ENCODE measurements at places on chromosomes 4 and X.

GRCh38 chr4:111854494-111855087 is 290.7 kb upstream of the FAM241A start:
- no peak for DNase-seq

- DNase-seq, result no peak
Observed at GRCh38 chr4:149370785-149371420, 444.7 kb downstream of the IQCM start.

GRCh38 chr4:87819281-87819919 is 13.4 kb upstream of the MEPE start:
- DNase-seq, result no peak

GRCh38 chrX:103817502-103817901 is 14.6 kb downstream of the RAB9B start:
- no peak for DNase-seq

GRCh38 chr4:69860052-69860451 is at the start of gene SULT1E1:
TSS of gene SULT1E1 (minus strand) at chr4:69860145. CDS start at chr4:69857644, 2,501 bp downstream.
- no peak for DNase-seq

DNA sequence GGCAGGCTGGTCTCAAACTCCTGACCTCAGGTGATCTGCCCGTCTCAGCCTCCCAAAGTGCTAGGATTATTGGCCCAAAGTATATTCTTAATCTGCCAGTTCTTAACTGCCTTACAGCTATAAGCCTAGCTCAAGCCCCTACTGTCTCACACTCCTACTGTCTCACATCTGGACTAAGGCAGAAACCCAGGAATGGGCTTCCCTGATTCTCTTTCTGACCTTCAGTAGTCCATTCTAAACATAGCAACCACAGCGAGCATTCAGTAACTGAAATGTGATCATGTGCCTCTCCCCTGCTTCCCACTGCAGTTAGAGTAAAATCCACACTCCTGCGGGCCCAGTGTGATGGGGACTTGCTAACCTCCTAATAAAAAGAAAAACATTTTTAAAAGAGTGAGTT is 58.9 kb downstream of the MTMR1 start:
- no peak for DNase-seq

GRCh38 chr4:131002132-131002531 is 1906.2 kb downstream of the C4orf33 start:
- no peak for DNase-seq

GRCh38 chrX:3346501-3347259 is at the start of gene MXRA5:
TSS of gene MXRA5 (minus strand) at chrX:3346652. CDS start at chrX:3343833, 2,819 bp downstream.
- no peak for DNase-seq

DNA sequence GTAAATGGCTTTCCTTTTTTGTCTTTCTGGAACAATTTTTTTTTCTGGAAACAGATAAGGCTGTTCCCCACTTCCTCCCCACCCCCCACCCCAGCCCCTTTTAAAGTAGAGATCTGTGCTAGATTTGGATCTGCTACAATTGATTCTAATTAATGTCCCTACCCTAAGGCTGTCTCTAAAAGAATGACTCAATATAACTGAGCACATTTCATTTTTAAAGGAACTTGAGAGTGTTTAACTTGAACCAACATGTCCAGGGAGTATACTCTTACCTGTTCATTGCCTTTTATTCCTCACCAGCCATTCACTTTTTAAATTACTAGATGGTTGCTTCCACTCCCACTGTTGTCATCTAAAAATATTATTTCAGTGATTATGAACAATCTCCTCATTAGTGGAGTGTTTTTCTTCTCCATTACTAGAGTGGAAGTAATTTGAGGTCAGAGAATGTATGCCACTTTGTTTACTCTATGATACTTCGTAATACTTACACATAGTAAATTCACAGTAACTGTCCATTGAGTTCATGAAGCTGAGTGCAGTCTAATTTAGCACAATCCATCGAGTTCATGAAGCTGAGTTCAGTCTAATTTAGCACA is 14.1 kb upstream of the CNOT6L start:
- DNase-seq, result no peak

GRCh38 chrX:130999360-130999759 is 58.8 kb upstream of the ARHGAP36 start:
- no peak for DNase-seq

GRCh38 chr4:152646221-152646620 is 33.6 kb downstream of the TMEM154 start:
- no peak for DNase-seq

DNA sequence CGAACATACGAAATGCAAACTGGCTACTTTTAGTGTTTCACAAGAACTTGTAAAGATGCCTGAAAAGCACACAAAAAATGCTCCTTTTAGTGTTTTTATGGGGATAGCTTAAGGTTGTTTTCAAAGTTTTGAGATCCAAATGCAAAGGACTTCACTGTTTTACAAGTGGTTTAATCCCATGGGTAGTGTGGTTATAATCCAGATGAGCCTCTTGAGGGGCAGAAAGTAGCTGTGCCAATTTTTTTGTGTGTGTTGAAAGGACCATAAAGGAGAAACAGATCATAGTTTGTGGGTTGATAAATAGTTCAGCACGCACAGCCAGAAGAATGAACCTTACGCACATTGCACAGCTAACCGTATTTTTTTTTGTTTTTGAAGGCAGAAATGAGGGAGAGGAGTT is 126.9 kb upstream of the GIMD1 start:
- DNase-seq, result no peak

DNA sequence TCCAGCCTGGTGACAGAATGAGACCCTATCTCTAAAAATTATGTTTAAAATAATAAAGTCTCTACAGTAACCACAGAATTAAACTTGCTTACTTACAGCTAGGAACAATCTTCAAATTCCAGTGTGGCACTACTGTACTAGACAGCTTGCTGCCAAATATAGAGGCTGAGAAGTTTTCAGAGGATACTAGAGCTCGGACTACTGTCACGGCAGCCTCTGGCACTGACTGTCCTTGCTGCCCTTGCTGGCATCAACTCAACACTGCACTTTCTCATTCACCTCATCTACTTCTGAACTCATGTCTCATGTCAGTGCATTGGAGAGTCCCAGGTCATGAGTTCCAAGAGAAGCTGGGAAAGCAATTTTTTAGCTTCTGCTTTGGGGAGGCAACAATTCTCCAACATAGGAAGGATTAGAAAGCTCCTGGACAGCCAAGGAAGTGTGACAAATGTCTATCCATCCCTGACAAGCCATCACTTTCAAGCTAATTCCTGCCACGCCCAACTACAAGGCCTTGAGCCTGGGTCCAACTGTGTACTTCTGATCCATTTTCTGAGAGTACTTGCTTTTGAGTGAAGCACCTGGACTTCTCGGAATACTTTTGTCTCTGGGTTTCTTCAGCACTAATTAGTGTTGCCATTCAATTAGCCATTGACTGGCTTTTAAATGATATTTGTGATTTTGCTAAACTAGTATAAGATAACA is 98.6 kb upstream of the NR3C2 start:
- no peak for DNase-seq

GRCh38 chr4:174467107-174467506 is 55.2 kb downstream of the HPGD start:
- no peak for DNase-seq

- DNase-seq, result no peak
Observed at GRCh38 chrX:84933956-84934556, 69.6 kb upstream of the APOOL start.

- no peak for DNase-seq
Observed at GRCh38 chr4:137370679-137371078, 161.6 kb downstream of the PCDH18 start.

GRCh38 chr4:134078230-134078914 is 123.2 kb downstream of the PABPC4L start:
- DNase-seq, result no peak

DNA sequence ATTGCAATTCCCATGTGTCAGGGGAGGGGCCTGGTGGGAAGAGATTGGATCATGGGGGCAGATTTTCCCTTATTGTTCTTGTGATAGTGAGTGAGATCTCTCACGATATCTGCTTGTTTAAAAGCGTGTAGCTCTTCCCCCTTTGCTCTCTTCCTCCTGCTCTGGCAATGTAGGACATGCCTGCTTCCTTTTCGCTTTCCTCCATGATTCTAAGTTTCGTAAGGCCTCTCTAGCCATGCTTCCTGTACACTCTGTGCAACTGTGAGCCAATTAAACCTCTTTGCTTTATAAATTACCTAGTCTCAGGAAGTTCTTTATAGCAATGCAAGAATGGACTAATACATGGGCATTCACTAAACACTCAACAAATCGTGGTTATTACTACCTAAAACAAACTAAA is 37.2 kb upstream of the PAPSS1 start:
- DNase-seq, result no peak

- DNase-seq, result no peak
Observed at GRCh38 chr4:108502356-108502755, 118.0 kb upstream of the RPL34 start.

DNA sequence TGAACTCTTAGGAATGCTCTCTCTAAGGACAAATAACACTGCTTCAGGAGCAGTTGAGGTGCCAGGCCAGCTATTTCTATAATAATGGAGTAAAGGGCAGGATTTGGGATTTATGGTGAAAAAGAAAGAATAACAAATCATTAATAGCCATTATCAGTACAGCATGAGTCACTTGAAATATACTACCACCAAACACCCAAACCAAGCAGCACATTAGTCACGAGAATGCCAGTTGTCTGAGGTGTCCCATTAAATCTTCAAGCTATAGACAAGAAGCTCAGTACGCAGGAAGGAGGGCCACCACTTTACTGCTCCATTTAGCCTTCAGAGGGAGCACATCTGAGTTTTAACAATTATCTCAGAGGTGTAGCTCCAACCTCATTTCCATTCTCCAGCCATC is 106.8 kb upstream of the MAGEA10 start:
- DNase-seq, result no peak

DNA sequence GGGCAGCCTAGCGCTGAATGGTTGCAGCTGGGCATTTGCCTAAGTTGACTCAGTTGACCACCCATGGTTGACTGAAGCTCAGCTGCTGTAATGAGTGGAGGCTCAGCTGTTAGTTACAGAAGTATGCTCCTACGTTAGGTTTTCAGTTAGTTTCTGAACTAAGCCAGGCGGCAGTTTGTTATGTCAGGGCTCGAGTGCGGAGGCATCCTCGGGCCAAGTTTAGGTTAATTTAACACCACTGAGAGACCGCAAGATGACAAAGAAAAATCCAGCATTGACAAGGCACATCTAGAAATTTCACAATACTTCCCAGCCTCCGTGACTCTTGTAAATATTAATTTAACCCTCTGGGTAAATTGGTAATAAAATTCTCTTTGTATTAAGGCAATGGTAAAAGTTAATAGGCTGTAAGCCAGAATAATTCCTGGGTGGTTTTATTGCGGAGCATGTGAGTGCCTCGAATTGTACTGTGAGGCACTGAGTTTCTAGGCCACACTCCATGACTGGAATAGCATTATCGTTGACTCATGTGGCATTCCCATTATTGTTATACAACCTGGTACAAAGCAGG is 33.1 kb upstream of the CDKN2AIP start:
- DNase-seq, result no peak

DNA sequence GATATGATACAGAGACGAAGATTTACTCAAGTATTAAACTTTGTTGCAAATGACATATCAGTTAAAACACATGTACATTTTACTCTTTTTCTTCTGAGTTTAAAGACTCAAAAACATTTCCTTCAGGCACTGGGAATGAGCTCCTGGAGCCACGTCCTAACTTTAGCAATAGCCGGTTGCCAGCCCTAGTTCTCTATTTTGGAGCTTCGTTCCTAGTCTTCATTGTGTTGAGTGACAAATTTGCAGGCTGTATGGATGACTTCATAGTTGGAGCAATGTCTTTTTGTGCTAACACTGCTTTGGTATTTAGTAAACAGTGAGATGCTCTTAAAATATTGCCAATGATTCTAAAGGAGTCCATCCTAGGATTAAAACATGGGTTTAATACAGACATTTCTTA is 190.9 kb downstream of the FAT4 start:
- no peak for DNase-seq

DNA sequence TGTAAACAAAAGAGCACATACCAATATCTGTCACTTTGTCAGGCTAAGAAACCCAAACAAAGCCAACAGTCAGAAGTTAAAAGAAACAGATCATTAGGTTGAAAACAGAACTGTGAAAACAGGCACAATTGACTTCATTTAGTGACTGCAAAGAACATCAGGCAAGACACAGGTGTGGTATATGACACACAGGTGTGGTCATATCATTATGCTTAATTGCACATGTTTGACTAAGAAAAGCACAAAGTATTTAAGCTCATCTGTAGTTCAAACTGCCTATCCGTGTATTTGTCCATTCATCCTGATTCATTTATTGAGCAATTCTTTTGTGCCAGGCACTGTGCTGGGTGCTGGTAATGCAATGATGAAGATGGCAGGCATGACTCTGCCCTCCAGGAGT is 150.7 kb downstream of the DEFB131A start:
- DNase-seq, result no peak

DNA sequence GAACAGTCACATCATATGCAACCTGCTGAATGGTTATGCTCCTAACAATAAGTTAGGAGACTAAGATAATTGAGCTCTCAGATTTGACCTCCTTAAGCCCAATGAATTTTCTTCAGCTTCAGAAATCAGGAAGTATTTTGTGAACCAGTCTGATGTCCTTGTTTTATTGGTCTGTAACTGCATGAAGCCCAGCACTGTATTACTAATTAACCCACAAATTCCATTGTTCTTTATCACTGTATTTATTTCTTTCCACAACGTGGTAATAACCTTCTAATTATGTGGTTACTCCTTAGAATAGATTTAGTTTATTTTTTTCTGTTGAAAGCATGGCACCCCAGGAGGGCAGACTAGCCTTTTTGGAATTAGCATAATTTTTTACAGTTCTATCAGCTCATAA is 3.9 kb upstream of the MFAP3L start:
- DNase-seq, result no peak

GRCh38 chr4:185600801-185601434 is 65.6 kb upstream of the PDLIM3 start:
- DNase-seq, result no peak

DNA sequence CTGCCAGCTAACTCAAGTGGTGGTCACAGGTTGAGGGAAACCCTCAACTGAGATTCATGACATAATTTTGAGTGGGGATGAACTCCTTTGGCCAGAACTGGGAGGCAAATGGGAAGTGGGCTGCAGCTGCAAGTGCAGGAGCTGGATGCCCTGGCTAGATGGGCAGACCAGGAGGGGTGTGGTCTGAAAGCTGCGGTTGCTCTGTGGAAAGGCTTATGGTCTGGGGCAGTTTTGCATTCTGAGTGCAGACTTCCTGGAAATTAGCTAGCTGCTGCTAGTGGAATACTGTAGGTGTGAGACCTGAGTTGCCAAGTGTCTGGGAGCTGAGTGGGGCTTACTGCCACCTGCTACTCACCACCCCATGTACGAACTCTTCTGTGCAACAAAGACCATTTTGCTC is 52.1 kb upstream of the NAP1L2 start:
- DNase-seq, result no peak

GRCh38 chr4:150368667-150369066 is 213.3 kb upstream of the MAB21L2 start:
- no peak for DNase-seq

- no peak for DNase-seq
Observed at GRCh38 chrX:134734466-134734952, 76.2 kb upstream of the PLAC1 start.

GRCh38 chrX:153560000-153560399 is 38.9 kb downstream of the CCNQ start:
- no peak for DNase-seq

- DNase-seq, result no peak
Observed at GRCh38 chrX:17009856-17010625, 63.6 kb downstream of the REPS2 start.

GRCh38 chr4:73860181-73860580 is 7.1 kb downstream of the PF4V1 start:
- no peak for DNase-seq

- no peak for DNase-seq
Observed at GRCh38 chrX:136204571-136204970, 46.6 kb downstream of the MAP7D3 start.

GRCh38 chr4:1492651-1493539 is 86.7 kb upstream of the NKX1-1 start:
- DNase-seq, result no peak

GRCh38 chr4:58587856-58588255 is 1477.7 kb upstream of the IGFBP7 start:
- DNase-seq, result no peak

All from stimulated activated CD4-positive, alpha-beta T cell treated with anti-CD3 and anti-CD28 coated beads, Interleukin-15, amount 100 ng/mL, for 48 hours (primary cell).